ENCODE measurements at places on chromosomes 5 and 9. TPM values are rescaled to one million over a fixed set of nuclear protein-coding genes. Genes with fewer than 3 reads are reported as not detected.
A peak's percentile ranks its signal among the peaks of the same experiment; 100 is the strongest.

DNA sequence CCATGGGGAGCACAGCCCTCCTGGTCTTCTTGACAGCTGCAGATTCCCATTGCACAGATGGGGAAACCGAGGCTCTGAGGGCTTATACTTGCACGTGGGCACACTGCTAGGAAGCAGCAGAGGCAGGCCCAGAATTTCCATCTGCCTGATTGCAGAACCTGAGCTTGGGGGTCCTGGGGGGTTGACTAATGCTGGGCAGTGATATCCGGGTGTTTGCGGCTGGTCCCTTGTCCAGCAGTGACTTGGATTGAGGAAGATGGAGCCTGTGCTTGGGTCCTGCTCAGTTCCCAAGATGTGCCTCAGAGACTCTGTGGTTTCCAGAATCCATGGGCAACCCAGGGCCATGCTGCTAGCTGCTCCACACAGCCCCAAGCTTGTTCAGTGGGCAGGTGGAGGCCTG lies 91.2 kb downstream of the PHF2 start:
- DNase-seq, result peak; percentile 5

GRCh38 chr9:120307599-120307998 lies 272.4 kb downstream of the CDK5RAP2 start:
- no peak for DNase-seq

DNA sequence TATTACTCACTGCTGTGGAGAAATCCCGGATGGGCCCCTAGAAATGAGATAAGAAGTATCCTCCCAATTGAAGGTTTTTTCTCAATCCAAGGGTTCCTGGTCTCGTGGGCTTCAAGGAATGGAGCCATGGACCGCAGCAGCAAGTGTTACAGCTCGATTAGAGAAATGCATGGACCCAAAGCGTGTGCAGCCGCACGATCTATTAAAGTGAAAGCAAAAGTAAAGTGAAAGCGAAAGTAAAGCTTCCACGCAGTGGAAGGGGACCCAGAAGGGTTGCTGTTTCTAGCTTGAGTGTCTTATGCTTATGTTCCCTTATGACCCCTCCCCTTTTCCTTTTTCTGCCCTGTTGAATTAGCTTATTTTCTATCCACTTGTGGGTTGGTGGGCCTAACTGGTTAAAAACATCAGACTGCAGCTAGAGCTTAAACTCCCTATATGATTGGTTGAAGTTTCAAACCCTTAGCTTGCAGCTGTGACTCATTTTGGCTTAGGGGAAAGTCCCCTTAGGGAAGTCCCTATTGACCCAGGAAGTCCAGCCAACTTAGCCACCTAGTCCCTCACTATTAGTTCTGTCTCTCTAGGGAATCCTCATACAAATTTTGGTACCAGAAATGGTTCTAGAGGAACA lies 1111.8 kb downstream of the TAF11L14 start:
- DNase-seq, result no peak

GRCh38 chr9:124881138-124881743 lies 19.3 kb downstream of the ARPC5L start:
- no peak for DNase-seq

AKNA gene
- 6.3 TPM for total RNA-seq

PCA3 gene
- not detected for total RNA-seq

COL5A1 gene
- total RNA-seq, result 13.9 TPM

Data from left ventricle myocardium inferior (tissue), 1 donor.